Colonic mucosa (tissue), 4 donors: ENCODE measurements at places on chromosomes 2 and 18.

DNA sequence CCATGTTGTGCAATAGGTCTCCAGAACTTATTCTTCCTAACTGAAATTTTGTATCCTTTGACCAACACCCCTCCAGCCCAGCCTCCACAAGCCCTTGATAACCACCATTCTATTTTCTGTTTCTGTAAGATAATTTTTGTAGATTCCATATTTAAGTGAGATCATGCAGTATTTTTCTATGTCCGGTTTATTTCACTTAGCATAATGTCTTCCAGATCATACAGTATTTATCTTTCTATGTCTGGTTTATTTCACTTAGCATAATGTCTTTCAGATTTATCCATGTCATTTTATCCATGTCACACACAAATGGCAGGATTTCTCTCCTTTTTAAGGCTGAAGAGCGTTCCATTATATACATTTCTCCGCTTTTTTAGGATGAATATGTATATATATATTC lies 24.4 kb upstream of the ONECUT2 start:
- no peak for DNase-seq

- DNase-seq: no peak
Observed at GRCh38 chr2:226790011-226790410, 9.6 kb downstream of the IRS1 start.

- peak; percentile 72 for DNase-seq
Observed at GRCh38 chr2:88127888-88128653, at the start of gene FABP1. TSS of gene FABP1 (minus strand) at chr2:88128062. CDS start at chr2:88128017, 45 bp downstream.

- no peak for DNase-seq
Observed at GRCh38 chr18:77314511-77314910, 64.9 kb downstream of the GALR1 start.

DNA sequence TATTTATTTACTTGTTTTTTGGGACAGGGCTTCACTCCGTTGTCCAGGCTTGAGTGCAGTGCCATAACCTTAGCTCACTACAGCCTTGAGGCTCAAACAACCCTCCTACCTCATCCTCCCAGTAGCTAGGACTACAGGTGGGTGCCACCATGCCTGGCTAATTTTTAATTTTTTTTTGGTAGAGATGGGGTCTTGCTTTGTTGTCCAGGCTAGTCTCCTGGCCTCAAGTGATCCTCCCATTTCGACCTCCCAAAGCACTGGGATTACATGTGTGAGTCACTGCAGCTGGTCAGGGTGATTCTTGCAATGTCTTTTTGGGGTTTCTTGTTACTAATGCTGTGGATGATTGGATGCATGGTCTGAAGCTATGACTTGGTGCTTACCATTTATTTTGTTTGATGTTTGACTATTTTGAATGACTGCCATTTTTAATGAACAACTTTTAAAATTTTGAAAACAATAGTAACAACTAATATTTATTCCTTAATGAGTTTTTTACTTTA lies 6.5 kb downstream of the CERS6 start:
- no peak for DNase-seq

GRCh38 chr2:54935389-54935788 lies 114.9 kb downstream of the RTN4 start:
- no peak for DNase-seq

DNA sequence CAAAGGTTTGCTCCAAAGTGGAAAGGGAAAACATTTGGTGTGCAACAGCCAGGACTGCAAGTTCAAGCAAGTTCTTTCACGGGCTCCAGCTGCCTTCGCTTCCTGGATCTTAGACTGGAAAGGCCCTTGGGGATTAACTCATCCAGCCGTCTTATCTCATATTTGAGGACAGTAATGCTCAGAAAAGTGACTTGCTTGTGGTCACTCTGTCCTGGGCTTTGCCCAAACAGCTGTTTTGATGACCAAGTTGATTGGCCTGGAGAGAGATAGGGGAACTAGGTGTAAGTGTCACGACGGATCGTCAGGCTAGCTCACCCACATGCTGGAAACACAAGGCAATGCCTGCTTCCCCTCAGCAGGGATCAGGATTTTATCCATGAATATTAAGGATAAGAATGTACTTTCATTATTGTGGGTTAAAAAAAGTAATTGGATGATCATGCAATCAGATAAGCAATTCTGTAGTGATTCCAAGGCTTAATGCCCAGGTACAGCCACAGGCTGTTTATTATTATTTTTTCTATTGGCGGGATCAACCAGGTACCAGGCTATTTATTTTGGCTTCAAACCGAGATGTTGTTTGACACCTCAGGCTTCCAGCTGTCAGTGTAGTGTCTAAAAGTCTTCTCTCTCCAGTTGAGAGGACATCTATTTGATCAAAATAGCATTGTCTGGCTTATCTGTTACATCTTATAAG lies 162.5 kb upstream of the EPAS1 start:
- DNase-seq: no peak

GRCh38 chr2:9800975-9801726 lies 42.1 kb upstream of the TAF1B start:
- no peak for DNase-seq

- DNase-seq: no peak
Observed at GRCh38 chr2:36059691-36060090, 295.9 kb upstream of the CRIM1 start.

DNA sequence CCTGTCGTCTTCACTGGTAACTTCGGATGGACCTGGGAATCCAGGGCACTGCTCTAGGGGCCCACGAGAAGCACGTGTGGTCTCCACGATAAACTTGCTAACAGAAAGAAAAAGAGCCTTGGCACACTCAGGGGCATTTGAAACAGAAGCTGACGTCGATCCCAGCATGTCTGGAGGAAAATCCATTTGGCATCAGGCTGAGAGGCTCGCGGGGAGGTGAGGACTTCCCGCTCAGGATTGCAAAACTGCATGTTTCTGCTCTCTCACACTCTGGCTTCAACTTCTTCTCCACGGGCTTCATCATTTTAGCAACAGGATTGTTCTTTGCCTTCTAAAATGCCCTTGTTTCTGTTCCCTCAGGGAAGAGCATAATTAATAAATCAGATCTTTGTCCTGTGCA lies 181.7 kb upstream of the COPS8 start:
- DNase-seq: no peak

DNA sequence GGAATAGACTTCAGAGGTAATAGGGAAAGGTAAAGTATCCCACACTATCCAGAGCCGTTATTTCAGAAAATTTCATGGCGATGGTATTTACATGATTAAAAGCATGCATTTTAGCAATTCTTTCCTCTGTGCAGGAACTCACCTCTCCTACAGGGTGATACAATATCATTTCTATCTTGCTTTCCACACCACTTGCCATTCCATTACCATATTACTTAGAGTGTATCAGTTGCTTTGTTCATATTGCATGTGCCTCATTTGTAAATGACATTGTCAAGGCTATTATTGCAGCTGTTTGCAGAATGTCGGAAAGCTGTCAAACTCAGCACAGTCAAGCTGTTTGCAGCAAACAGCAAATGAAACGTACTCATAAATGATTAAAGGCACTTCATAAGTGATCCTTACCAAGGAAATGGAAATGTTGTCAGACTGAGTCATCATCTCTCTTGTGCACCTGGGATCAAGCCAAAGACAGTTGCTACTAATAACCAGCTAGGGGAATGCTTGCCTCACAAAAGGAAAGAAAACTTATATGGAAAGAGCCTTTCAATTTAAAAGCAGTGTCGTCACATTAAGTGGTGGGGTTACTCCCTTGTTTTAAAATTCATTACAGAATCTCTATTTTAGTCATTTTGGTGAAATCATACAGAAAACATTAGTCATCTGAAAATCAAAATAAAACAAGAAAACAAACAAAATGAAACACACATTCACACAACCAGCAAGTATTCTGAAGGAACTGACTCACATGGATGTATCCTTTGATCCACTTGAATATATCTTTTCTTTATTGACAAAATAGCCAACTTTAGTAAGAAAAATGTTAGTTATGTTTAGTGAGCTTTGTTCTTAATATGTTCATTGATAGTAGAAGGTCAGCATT lies 1064.1 kb upstream of the CNTNAP5 start:
- DNase-seq: no peak

- peak; percentile 60 for DNase-seq
Observed at GRCh38 chr18:49757513-49758262, 55.6 kb downstream of the ACAA2 start.

DNA sequence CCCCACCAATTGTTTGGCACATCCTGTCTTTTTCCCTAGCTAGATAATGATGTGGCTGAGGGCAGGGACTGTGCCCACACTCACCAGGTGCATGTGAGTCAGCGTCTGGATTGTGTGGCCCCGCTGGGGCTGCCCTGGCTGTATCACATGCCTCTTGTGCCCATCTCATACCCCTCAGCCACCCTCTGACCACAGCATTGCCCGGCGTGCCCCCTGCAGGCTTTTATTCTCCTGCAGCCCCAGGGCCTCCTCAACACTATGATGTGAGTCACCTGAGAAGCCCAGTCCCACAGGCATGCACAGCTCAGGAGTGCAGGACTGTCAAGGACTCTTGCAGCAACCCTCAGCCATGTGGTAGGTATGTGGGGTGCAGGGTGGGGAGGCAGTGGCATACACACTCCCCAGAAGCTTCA lies 14.8 kb upstream of the STEAP3 start:
- DNase-seq: no peak

DNA sequence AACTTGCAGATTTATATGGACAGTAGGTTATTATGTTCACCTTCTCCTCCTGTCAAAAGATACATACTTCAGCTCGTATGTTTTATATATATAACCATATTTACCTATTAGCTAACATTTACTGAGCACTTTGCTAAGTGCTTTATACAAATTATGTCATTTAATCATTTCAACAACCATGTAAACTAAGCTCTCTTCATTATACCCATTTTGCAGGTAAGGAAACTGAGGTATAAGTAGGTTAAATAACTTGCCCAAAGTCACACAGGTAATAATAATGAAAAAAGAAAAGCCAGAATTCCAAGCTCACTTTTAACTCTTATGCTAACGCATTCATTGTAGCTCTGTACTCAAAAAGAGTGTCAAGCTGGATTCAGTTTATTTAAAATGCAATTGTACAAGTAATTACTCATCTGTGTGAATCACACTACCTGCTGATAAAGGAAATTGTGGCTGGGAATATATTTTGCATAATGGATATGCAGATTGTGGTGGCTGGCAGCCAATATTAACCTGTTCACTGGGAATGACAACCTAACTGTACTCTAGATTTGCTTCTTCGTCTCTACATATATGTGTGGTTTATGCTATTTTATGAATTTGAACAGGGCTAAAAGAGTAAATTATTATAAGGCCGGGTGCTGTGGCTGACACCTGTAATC lies 20.6 kb downstream of the SLC16A14 start:
- no peak for DNase-seq

DNA sequence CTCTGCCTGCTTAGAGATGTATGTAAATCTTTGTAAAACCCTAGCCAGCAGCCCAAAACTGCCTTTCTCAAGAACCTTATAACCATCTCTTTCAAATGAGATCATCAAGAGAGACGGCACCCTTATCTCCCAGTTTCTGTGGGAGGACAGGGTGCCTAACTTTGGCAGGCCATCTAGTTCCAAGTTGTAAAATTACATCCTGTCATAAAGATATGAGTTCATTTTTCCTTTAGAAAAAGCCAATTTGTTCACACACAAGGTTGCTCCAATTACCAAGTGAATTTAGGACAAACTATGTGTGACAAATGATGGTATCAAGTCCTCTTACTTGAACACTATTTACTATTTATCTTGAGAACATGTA lies 65.3 kb downstream of the MEMO1 start:
- DNase-seq: no peak

GRCh38 chr18:58572181-58572580 lies 56.7 kb downstream of the ALPK2 start:
- no peak for DNase-seq

DNA sequence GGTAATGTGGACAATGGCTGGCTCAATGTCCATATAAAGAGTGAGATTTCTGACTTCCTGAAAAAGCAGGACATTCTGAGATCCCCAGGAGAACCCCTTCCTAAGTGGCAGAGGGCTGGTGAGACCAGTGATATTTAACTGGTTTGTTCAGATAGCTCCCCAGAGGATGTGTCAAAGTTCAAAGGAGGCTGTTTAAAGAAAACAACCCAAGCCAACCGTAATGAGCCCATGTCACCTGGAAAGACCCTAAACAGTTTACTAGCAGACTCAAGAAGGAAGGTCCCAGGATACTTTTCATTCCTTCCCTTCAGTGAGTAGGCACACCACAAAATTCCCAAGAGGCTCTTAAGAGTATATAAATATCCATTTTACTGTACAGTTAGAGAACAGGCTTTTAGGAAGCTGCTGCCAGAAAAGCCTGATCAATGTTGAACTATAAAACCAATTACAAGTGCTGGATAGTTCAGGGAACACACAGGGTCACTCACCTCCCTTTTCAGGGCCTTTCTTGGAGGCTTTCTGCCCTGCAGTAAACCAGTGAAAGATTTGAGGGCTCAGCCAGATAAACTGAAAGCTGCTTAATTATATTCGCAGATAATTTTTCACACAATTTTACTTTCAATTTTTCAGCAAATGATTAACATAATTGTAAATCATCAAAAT lies 293.5 kb downstream of the ASXL3 start:
- no peak for DNase-seq

GRCh38 chr2:65059071-65059470 lies 2.9 kb downstream of the CEP68 start:
- no peak for DNase-seq

DNA sequence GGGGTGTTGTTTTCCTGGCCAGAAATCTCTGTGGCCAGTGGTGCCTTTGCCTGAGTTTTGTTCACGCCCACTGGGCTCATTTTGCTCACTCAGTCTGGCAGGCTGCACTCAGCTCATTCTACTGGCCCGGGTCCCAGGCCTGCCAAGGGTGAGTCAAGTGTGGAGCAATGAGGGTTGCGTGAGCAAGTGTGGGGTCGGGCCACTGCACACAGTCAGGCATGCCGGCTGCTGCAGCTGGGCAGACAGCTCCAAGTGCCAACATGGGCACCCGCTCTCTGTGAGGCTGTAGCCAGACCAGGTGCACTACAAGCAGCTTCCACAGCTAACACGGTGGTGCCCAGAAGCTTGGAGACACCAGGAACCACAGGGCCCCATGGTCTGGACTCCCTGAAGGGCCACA lies 801.1 kb upstream of the RAB6C start:
- no peak for DNase-seq

DNA sequence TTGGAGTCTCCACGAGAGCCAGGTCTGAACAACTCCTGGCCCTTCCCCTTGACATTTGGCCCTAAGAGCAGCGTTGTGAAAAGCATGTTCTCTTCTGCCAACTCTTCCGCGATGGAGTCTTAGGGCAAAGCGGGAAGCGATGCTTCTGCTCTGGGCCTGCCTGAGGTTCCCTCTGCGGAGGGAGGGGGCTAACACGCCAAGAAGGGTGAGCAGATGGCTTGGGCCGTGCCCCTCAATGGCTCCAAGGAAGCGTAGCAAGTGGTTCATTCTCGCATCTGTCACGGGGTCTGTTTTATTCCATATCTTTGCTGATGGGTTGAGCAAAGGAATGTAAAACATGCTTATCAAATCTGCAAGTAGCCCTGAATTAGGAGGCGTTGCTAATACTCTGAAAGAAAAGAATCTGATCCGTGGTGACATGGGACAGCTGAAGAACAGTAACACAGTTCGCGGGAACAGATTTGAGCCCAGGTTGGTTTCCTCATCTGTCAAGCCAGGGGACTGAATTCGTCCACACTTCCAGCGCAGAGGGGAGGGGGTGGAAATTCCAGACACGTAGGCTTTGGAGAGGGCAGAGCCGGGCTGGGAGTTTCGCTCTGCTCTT lies 38.0 kb downstream of the DNMT3A start:
- no peak for DNase-seq

- no peak for DNase-seq
Observed at GRCh38 chr18:56042915-56043536, 455.0 kb upstream of the TCF4 start.
